NCI-H1694 treated with DMSO at 0.1 percent for 48 hours (cell line): ENCODE measurements at places on chromosomes 2 and 18.

DNA sequence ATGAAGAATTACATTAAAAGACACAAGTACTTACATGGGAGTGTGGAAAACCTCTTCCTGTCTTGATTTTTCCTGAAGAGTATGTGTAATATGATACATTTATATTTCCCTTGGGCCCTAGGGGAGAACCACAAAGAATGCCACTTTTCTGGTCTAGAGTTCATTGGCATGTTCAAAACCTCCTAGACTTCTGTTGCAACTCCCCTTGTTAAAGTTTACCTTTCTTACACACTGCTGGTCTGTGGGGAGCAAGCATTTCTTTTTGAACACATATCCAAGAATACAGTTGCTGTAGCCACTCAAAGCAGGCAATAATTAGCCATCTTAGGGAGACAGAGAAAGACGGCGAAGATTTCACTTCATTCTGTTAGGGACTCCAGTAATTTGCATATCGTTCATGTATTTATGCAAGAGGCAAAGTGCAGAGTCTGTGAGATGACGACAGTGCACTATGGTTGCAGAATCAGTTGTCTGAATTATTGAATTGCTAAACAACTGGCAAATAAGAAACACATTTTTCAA is 103.5 kb downstream of the NOL4 start:
- DNase-seq, result no peak

GRCh38 chr18:811892-812375 is at the start of gene YES1:
Gene YES1, minus strand, starts transcription at chr18:812242. Its CDS starts 55,415 bp downstream, at chr18:756827.
- no peak for DNase-seq

GRCh38 chr2:105038383-105039061 is 653 bp downstream of the MRPS9 start:
- no peak for DNase-seq

GRCh38 chr18:23101861-23102432 is 33.3 kb upstream of the CABLES1 start:
- DNase-seq, result no peak

DNA sequence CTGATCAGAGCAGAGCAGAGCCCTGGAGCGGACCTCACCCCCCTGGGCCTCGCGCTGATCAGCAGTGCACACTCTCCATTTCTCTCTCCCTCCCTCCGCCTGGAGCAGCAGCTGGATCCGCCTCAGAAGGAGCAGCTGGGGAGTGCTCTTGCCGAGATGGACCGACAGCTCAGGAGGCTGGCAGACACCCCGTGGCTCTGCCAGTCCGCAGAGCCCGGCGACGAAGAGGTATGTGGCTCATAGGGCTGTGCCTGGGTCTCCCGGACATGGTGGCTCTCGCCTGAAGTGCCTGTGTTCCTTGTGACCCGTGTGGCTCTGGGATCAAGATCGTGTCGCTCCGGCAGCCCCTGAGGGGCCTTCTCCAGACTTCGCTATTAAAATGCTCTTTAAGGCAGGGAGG is 102.5 kb downstream of the USP40 start:
- DNase-seq, result no peak

DNA sequence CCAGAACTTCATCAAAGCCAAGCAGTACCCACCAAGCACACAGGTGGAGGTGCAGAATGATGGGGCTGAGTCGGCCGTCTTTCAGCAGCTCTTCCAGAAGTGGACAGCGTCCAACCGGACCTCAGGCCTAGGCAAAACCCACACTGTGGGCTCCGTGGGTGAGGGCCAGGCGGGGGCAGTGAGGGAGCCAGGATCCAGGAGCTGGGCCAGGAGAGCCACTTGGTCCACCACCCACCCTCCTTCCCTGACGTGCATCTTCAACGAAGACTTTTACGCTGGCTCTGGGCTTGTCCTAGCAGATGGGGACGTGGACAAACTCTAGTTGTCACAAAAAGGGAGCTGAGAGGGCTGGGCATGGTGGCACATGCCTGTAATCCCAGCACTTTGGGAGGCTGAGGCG is 11.8 kb downstream of the VIL1 start:
- DNase-seq, result no peak

GRCh38 chr2:13289310-13289709 is 572.6 kb downstream of the TRIB2 start:
- DNase-seq, result no peak

- peak; percentile 52 for DNase-seq
These were observed 5.9 kb upstream of the MRPL19 start for GRCh38 chr2:75640621-75641121.

DNA sequence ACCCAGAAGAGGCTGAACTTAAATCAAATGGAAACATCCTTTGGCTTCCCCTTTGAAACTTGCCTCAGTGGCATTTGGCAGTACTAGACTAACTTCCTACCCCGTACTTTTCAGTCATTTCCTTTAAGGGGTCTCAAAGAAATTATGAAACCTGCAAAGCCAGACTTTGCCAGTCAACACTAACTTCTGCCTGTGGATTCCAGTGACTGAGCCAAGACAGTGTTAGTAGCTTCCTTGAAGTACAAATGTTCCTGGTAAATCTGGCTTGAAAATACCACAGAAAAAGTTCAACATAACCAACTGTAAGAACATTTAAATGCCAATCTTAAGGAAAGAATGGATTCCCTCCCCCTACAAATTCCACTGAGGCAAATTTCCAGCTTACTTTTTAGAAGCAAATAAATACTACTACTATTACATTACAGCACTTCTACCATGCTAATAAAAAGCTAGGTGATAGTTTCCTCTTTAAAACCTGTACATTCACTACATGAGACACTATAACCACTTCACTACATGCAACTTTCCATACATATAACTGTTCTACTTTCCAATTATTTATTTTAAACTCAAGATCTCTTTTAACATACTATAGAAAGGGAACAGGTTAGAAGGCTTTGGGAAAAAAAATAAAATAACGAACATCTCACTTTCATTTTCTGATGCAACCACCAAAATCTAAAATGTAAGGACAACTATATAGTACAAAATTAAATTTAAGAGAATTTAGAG is 2.4 kb downstream of the PELI1 start:
- DNase-seq, result no peak

DNA sequence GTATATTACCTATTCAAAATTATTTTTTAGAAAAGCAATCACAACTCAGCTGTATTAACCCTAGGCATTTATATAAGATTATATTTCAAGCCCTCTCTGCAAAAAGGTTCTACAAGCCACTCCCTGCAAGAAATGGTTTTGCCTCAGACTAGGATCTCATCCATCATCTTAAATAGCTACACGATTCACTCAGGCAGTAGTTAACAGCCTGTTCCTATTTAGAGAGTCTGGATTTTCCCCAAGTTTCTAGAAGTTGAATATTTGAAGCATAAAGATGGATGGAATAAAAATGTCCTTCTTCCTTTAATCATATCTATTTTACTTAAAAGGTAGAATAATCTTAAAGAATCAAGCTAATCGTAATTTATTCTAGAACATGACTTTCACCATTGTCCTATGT is 167.1 kb upstream of the STK17B start:
- DNase-seq, result no peak

GRCh38 chr2:233603520-233603919 is 13.9 kb upstream of the UGT1A8 start:
- no peak for DNase-seq

DNA sequence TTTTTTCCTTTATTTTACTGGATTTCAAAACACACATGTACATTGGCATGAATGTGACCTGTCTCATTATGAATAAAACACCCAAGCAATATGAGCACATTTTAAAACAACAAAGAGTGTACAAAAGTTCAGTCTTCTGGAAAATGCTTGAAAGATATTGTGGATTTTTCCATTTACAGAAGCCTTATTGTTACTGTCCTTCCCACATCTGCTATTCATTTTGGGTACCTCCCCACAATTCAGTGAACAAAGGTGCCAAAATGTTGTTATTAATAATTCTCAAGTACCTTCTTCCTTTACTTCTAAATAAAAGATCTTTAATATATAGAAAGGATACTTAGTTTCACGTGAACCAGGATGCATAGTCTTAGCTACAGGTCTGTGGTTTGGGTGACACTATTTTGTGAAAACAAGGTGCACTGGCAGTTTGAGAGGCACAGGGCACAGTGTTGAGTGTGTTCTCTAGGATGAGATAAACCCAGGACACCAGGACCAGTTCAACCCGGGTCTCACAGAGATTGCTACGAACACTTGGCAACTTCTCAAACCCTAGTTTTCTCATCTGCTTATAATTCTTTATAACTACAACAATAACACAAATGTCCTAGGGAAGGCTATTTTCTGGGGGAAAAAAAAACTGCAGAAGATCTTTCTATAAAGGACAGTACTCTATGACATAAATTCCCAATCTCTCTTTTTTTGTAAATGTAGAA is 84.5 kb upstream of the GALNT5 start:
- DNase-seq, result no peak

- no peak for DNase-seq
These were observed 52.6 kb upstream of the UNC80 start for GRCh38 chr2:209719034-209719433.

- DNase-seq, result no peak
These were observed 94.4 kb downstream of the MEP1B start for GRCh38 chr18:32284284-32284683.

GRCh38 chr2:128879161-128879560 is 560.5 kb upstream of the HS6ST1 start:
- no peak for DNase-seq

- DNase-seq, result peak; percentile 6
These were observed 166.0 kb upstream of the STK17B start for GRCh38 chr2:196337208-196337953.

DNA sequence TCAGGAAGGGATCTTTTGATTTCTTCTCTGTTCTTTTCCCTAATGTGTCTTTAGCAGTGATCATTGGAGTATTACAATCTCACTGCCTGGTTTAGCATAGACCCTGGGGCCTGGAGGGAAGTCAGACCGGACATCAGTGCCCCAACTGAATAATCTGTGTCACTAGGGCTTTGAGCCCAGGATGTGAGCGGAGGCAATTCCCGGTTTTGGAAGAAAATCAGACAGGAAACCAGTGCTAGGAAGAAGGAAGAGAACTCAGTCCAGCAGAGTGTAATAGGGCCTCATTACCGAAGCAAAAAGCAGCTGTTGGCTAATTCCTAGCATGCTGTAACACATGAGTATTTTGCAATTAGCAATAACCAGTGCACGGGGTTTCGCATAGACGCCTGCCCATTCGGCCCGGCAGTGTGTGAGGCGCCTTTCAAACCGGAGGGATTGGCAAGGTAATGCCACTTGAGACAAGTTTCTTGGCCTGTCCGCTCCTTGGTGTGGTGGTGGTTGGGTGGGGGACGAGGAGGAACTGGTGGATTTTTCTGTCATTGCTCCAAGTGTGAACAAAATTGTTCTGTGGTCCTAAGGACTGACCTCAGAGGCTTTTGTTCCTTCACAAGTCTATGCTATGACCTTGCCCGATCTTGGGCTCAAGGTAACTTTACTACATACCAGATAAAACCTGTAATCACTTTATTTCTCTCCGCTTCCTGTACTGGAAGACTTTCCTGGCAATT is 2.8 kb downstream of the FOSL2 start:
- DNase-seq, result peak; percentile 26
